T47D (cell line): ENCODE measurements at places on chromosomes 1 and 21.
A peak's percentile ranks its signal among the peaks of the same experiment; 100 is the strongest.

GRCh38 chr1:50348449-50349241 lies 74.6 kb downstream of the DMRTA2 start:
- peak; percentile 74 for DNase-seq

DNA sequence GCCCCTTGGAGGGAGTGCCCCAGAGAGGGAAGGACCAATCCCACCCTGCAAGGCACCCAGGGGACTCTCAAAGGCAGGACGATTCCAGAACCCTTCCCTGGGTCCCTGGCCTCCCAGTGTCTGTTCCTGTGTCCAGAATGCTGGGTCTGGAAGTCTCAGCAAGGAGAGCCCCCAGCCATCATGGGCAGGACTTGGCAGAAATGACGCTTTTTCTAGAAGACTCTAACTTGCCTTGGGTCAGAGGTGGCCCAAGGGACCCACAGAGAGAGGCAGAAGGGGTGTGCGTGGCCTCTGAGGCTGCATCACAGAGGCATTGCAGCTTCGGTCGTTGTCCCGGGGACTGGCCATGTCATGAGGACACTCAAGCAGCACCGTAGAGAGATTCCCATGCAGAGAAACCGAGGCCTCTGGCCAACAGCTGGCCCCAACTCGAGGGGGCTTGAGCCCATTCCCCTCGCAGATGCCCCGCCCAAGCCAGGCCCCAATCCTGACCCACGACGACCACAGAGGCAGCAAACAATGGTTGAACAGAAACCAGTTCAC lies 57.8 kb downstream of the WNT9A start:
- DNase-seq = no peak

DNA sequence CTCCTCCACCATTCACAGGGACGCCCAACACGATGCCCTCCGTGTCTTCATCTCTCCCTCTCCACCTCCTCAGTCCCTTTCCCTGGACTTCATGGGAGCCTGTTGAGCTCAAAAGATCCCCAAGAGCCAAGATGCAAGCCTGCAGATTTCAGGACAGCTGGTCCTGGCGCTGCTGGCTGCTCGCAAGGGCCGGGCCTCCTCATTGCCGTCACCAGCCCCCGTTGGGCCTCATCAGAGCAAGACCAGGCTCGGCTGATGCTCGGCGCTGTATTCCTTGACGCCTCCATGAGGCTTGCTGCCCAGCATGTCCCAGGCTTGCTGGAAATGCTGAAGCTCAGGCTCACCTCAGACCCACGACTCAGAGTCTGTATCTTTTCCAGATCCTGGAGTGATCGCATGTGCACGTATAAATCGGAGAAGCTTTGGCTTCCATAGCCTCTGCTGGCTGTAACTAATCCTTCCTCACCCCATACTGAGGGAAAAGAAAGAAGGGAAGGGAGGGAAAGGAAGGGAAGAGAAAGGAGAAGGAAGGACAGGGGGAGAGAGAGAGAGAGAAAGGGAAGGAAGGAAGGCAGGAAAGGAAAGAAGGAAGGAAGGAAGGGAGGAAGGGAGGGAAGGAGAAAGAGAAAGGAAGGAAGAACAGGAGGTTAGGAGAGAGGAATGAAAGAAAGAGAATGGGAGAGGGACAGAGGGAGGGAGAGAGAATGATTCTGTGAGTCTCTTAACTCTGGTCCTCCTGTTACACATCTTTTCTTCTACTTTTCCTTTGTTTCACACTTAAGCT lies 94.6 kb downstream of the KCNJ15 start:
- DNase-seq = no peak

- no peak for DNase-seq
Observed at GRCh38 chr1:218521414-218522169, 176.5 kb downstream of the TGFB2 start.

GRCh38 chr1:37038227-37039093 lies 4.1 kb upstream of the GRIK3 start:
- DNase-seq = peak; percentile 99

DNA sequence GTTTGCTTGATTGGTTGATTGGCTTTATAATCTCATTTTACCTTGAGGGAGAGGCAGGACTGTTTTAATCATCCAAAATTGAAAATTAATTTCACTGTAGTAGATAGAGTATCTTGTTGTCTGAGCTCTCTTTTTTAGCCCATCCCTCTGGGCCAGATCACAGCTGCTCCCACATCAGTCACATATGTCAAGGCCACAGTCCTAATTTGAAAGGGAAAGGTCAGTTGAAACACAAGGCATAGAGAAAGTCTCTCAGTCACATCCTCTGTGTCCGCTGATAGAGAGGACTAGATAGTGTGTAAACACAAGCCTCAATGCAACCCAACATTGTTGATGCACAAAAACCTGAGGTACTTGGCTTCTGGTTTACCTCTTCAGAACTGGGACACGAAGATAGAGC lies 6.8 kb downstream of the C1orf74 start:
- DNase-seq = no peak

DNA sequence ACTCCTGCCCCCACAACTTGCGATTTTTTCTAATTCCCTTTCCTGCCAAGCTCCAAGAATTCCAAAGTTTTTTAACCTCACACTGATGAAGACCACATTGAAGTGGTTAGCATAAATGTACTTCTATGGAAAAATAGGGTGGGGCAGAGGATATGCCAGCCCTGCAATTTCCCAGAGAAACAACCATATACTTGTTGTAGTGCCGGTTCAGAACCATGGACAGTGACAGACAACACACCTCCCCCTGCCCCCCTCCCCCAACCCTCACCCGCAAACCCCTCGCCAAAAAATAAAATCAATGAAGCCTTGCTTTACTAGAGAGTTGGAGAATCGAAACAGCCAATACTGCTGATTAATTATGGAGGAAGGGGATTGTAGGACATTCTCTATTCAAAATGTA lies 109.5 kb upstream of the GRIK3 start:
- DNase-seq = peak; percentile 51

DNA sequence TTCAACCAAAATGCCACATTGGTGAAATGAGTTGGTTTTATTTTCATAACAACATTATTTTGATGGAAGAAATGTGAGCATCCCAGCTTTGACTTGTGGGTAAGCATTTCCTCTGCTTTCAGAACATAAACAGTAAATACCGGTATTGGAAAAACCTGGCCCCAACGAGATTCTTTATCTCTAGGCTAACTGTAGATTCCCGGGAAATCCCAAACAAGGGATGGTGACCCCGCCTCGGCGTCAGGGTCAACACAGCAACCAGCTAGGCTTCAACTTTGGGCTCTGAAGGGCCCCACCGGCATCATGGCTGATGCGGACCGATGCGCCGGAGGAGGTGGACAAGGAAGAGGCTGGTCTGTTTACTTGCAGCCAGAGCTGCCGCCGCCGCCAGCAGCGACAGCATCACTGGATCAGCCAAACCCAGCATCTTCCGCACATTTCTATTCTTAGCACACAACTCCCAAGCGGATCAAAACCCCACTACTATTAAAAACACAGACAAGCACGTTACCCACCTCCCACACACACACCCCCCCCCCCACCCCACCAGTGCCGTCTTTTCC lies 1.1 kb downstream of the AKT3 start:
- DNase-seq = peak; percentile 6

DNA sequence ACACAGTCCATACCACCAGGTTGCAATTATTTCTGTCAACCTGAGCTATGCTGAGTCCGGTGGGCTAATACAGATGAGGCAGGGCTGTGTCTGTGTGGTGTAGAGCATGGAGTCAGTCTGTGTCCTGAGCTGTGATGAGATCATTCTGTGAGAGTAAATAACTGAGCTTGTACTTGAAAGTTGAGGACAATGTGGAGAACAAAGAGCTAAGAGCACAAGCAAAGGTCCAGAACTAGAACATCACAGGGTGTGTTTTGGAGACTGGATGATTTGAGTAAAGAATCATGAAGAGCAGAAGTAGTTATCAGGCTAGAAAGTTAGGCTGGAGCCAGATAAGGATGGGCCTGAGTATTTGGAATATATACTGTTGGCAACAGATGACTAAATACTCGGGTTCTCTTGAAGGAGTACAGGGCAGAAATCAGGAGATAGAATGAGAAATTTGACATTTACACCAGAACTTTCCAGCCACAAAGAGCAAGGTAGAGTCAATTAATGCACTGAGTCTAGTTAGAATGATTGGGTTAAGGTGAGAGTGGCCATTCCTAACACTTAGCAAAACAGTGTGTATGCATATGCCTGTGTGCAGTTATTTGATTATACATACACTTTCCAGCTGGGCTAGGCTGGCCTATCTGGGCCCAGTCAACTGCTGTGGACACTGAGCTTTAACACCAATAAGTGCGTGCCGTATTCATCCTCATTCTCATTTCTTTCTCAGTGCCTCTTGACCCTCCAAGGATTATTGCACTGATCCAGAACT lies 48.8 kb downstream of the LEPR start:
- DNase-seq = no peak

DNA sequence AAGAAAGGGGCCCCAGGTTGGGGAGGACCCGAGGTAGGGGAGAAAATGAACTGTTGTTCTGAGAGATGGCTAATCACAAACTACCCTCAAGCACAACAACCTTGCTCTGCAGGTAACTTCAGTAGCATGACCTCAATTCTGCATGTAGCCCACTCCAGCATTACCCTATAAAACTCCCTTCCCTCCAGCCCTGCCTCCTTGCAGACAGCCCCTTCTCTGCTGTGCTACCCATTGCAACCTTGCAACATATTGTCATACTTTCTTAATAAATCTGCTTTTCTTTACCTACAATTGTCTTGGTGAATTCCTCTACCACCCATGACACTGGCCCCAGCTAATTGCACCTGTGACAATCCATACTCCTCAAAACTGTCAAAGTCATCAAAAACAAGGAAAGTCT lies 428.9 kb downstream of the MATN1 start:
- DNase-seq = no peak

GRCh38 chr1:215825056-215825455 lies 258.0 kb downstream of the KCTD3 start:
- DNase-seq = no peak

GRCh38 chr1:89070509-89070908 lies 5.5 kb upstream of the GBP1 start:
- DNase-seq = no peak

DNA sequence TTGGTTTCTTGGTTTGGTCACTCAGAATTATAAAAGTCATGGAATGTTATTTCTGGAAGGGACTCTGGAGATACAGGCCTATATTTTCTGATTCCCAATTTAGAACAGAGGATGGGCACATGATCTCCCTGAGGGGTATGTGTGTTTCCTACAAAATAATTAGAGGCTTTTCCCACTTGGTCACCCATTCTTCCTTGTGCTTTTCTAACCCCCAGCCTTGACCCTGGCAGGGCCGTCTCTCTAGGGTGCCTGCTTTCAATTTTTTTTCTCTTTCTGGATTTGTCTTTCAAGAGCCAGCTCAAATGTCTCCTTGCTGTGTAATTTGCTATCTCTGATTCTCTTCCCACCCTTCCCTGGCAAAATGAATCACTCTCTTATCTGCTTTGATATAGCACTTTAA lies 131.9 kb downstream of the HLX start:
- no peak for DNase-seq

- DNase-seq = no peak
Observed at GRCh38 chr1:28156821-28157220, 19.7 kb downstream of the PTAFR start.

GRCh38 chr1:24866211-24867083 lies 63.6 kb downstream of the RUNX3 start:
- no peak for DNase-seq
